ENCODE measurements at places on chromosomes 12 and 14.

DNA sequence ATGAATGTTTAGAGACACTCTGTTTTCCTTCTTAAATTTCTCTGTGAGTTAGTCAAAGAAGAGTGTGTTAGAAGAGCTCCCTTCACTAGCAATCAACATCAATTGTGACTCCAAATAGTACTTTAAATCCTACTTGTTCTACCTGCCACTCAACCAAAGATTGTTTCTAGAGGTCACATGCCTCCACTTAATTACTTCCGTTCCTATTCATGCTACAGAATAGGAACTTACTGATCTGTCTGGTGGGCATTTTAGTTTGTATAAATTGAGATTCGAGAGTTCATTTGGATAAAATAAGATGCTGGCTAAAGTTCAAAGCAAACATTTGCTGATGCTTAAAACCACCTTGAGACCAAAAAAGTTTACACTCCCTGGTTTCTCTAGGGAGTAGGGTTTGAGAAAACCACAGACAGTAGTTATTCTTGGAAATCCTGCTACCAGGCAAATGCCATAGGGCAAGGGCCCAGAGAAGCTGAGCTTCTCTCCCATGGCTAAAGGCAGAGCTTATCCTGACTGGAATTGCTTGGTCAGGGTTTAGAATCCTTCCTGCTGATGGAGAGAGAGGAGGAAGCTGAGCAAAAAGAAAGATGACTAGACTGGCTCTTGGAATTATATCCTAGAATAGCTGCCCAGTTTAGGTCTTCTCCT is 389.6 kb upstream of the ATP2B1 start:
- no peak for DNase-seq

GRCh38 chr12:225012-225411 is 11.1 kb upstream of the SLC6A12 start:
- DNase-seq, result no peak

DNA sequence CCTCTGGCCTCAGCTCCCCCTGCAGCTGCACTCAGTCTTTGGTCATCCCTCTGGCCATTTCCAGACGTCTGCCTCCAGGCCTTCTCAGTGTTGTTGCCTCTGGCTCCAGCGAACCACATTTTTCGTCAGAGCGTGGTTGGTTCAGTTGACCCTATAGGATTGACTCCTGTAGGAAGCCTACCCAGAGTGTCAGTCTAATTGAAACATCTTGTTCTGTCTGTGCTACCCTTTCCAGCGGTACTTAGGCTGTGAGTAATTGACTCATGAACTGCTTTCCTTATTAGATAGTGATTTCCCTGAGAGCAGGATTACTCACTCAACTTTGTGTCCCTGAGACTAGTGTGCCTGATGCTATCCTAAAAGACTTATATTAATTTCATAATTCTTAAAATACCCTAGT is 373.2 kb downstream of the ATP23 start:
- DNase-seq, result no peak

GRCh38 chr12:127038152-127038551 is 1228.8 kb upstream of the TMEM132C start:
- DNase-seq, result no peak

- DNase-seq, result no peak
Measured at GRCh38 chr12:66879409-66879808, 200.5 kb upstream of the GRIP1 start.

GRCh38 chr12:90690120-90690519 is 264.9 kb downstream of the CCER1 start:
- peak; percentile 6 for DNase-seq

GRCh38 chr12:104748356-104748755 is 209.7 kb downstream of the SLC41A2 start:
- DNase-seq, result no peak

DNA sequence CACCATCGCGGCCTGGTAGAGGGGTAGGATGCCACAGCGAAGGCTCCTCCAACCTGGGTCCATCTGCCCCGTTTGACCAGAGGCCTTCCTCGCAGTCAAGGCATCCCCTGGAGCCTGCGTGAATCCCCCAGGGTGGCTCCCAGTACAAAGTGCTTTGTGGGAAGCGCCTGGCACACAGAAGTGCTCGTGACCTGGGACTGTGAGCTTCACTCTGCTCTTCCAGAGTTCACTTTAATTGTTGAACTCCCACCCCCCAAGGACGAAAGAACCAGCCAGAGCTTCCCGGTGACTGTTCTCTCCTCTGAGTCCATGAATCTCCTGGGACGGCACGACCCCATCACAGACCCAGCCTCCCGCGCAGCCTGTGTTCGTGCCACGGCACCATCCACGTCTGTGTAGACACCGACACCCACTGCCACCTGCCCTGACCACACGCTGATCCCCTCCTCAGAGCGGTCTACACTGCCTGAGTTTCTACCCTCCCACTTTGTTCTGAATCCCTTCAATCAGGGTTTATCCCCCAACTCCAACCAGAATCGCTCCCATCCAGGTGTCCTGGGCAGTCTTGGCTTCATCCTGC is 15.9 kb downstream of the P2RX2 start:
- DNase-seq, result no peak

DNA sequence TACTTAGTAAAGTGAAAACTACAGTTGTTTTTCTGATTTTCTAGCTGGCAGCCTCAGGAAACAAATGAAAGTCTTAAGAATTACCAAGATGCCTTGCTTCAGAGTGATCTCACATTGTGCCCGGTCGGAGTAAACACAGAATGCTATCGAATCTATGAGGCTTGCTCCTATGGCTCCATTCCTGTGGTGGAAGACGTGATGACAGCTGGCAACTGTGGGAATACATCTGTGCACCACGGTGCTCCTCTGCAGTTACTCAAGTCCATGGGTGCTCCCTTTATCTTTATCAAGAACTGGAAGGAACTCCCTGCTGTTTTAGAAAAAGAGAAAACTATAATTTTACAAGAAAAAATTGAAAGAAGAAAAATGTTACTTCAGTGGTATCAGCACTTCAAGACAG is 28.9 kb downstream of the RXYLT1 start:
- no peak for DNase-seq

DNA sequence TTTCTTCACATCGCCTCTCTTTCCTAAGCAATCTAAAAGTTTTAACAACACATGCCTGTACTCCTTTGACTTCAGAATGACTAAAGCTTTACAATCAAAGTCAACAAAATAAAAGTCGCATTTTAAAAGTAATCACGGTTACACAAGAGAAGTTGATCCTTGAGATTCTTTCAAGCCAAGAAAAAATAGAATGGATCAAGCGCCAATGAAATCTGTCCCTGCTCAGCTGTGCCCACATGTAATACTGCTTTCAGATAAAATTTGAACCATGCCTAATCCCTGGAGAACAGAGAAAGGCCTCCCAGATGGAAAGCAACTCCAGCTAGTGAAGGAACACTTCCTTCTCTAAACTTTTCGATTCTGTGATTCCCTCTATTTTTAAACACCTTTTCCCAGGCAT is 113.1 kb downstream of the FBXL14 start:
- DNase-seq, result no peak

GRCh38 chr12:75481013-75481705 is 604 bp downstream of the GLIPR1 start:
- DNase-seq, result no peak

DNA sequence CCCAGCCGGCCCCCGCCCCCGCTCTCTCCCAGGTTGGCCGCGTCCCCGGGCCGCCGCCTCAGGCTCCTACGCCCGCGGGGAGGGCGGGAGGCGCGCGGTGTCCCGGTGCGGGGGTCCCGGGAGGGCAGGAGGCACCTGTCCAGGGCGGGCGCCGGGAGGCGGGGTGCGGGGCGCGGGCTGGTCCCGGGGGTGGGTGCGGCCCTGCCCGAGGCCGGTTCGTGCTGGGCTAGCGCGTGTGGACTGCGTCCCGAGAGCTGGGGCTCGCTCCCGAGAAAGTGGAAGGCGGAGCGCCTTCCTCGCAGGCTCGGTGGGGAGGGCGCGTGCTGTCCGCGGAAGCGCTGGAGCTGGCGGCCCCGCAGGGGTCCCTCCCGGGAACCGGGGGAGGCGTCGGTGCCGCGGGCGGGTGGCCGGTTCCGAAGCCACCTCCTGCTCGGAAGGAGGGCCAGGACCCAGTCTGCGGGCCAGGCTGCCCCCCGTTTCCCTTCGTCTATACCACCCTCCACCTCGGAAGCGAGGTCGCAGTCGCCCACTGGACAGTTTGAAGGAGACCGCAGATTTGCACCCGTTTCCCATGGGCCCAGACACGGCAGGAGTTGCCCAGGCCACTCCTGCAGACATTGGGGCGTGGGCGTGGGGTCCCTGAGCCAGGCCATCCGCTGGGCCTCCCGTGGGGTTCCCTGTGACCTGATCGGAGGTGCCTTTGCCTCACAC is 636 bp downstream of the ZFYVE21 start:
- peak; percentile 40 for DNase-seq

DNA sequence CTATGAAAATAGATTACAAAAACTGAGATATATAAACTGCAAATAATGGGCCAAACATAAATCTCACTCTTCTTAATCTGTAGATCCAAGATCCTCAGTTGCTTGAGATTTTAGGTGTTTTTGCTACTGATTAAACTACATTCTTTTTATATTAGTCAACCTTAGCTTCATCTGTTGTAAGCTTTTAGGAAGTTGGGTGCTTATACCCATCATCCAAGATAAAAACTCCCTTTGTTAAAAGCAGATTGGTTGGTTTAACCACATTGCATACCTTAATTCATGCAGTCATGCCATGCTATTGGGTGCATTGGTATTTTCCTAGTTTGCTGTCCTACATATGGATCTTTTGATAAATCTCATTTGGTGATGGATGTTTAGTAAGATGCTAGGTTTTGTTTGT is 46.2 kb upstream of the DIP2B start:
- DNase-seq, result no peak

- DNase-seq, result no peak
Measured at GRCh38 chr12:21940549-21941505, at the start of gene ABCC9. TSS of gene ABCC9 (minus strand) at chr12:21941426. CDS start at chr12:21936674, 4,752 bp downstream.

DNA sequence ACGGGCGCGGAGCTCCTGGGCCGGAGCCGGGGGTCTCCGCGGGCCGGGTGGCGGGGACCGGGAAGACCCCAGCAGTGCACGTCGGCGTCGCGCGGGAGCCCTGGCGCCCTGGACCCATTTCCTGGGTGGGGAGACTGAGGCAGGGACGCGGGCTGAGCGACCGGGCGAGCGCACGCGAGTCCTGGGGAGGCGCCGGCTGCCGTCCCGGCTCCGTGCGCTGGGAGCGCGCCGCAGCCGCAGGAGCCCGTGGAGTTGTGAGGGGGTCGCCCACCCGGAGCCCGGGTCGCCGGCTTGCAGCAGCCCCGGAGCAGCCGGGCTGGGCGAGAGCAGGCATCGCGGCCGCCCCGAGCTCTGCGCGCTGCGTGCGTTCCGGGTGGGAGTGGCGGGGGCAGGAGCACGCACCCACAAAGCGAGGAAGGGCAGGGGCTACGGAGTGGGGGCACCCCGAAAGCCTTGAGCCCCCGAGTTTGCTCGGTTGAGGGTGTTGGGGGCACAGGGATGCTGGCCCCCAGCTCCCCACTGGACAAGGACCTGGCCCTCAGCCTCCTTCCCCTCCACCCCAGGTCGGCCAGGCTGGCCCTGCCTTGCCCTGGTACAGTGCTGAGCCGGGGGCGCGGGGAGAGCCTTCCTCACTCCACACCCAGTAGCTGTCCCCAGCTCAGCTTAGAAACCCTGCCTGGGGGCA is 620 bp downstream of the MMP17 start:
- no peak for DNase-seq

- no peak for DNase-seq
Measured at GRCh38 chr12:13088496-13088895, 15.0 kb downstream of the GSG1 start.

GRCh38 chr14:99169776-99170356 is 102.1 kb downstream of the BCL11B start:
- no peak for DNase-seq

- peak; percentile 39 for DNase-seq
Measured at GRCh38 chr14:70086685-70087379, 101.9 kb downstream of the SLC8A3 start.

GRCh38 chr12:54060174-54060974 is 6.7 kb downstream of the HOXC4 start:
- no peak for DNase-seq

DNA sequence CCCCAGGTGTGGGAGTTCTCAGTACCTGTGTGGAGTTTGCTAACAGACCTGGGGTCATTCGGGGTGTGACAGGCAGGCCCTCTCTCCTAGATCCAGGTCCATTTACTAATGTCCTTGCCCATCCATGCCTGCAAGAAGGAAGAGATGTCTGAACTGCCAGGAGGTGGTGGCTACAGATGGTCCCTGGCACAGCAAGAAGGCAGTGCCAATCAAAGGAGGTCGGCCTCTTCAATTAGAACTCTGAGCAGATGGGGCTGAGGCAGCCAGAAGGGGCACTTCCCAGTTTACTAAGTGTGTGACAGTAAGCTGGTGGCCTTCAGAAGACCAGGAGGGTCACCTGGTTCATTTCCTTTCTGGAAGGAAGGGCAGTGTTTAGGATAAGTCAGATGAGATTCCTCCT is 202.5 kb downstream of the CACNA1C start:
- no peak for DNase-seq

DNA sequence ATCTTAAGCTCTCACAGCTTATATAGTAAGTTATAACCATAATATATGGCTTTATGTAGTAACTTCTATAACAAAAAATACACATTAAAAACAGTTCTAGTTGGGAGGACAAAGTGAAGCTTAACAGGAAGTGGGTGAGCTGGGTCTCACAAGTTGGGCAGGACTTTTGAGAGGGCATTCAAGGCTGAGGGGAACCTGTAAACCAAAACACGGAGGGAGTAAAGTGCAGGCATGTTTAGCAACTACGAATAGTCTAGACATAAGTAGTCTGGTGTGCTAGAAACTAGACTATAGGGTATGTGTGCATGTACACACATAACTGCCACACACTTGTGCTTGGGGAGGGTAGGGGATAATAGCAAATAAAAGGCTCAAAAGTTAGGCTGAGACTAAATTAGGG is 14.2 kb upstream of the NEK9 start:
- DNase-seq, result no peak

DNA sequence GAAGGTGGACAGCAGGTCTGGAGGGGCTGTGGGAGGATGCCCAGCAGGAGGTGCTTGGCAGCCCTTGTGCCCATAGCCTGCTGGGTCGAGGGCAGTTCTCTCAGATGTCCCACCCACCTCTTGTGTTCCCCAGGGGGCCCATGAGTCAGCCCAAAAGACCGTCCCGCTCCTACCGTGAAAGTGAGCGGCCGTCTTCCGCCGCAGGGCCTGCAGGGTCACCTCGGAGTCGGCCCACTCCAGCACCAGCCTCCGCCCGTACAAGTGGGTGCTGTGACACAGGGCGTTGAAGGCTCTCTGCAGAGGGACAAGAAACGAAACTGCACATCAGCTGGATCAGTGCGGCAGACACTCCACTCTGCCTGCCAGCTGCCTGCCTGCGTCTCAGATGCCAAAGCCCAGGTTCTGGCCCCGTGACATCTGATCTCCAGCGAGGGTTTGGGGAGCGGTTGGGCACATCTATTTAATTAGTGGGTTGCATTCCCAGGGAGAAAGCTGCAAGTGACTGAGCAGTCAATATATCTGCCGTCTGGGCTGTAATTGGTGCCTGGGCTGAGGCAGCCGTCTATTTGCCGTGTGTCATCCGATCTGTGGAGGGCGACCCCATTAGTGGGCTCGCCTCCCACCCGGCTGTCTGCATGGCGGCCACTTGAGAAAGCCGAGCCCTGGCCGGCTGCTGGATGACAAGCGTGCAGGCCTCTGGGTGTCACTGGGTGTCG is 121.5 kb downstream of the RBM19 start:
- DNase-seq, result no peak
